Naive thymus-derived CD4-positive, alpha-beta T cell (primary cell): ENCODE measurements at places on chromosomes 1 and 21.
A peak's percentile ranks its signal among the peaks of the same experiment; 100 is the strongest.

- no peak for DNase-seq
Measured at GRCh38 chr1:39384305-39384704, 107.1 kb upstream of the BMP8A start.

GRCh38 chr1:50208315-50208714, 99.6 kb downstream of the ELAVL4 start:
- no peak for DNase-seq

- no peak for DNase-seq
Measured at GRCh38 chr1:57897581-57897980, 473.7 kb upstream of the DAB1 start.

- peak; percentile 3 for DNase-seq
Measured at GRCh38 chr1:160360227-160360695, 6.6 kb upstream of the NHLH1 start.

GRCh38 chr21:43697758-43698643, 20.9 kb upstream of the PDXK start:
- peak; percentile 28 for DNase-seq

GRCh38 chr1:53959664-53960250, 13.6 kb downstream of the LRRC42 start:
- DNase-seq = peak; percentile 62

GRCh38 chr1:210232511-210233215, at the start of gene SERTAD4:
Gene SERTAD4, plus strand, starts transcription at chr1:210232796. Its CDS starts 5,165 bp downstream, at chr1:210237961.
- DNase-seq = no peak

GRCh38 chr1:208850442-208850841, 606.3 kb upstream of the PLXNA2 start:
- no peak for DNase-seq

DNA sequence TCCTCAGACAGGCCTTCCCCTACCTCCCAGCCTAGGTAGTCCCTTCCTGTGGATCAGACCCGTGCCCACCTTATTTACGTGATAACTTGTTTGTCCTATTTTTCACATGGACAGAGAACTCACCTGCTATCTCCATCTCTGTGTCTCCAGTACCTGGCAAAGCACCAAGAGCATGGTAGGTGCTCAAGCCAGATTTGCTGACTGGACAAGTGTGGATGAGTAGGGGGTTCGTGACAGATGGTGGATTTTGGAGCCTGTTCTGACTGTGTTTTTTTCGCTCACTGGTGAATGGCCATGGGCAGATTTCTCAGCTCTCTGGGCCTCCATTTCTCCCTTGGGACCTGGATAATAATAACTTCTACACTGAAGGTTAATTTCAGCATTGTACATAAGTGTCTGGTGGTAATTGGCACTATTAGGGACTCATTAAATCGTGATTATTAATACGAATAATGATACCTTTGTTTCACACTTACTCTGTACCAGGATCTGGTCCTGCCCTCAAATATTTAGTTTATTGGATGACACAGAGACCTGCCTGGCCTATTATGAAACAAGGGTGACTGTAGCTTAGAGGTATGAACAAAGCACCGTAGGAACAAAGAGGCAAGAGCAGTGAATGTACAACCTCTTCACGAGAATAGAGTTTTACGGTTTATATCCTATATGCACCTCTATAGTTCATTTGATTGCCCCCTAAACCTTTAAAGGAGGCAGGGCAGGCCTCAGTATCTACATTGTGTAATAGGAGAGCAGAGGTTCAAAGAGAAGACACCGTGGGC, 24.5 kb upstream of the SLC26A9 start:
- no peak for DNase-seq

GRCh38 chr1:113219377-113219776, 146.4 kb downstream of the LRIG2 start:
- no peak for DNase-seq

DNA sequence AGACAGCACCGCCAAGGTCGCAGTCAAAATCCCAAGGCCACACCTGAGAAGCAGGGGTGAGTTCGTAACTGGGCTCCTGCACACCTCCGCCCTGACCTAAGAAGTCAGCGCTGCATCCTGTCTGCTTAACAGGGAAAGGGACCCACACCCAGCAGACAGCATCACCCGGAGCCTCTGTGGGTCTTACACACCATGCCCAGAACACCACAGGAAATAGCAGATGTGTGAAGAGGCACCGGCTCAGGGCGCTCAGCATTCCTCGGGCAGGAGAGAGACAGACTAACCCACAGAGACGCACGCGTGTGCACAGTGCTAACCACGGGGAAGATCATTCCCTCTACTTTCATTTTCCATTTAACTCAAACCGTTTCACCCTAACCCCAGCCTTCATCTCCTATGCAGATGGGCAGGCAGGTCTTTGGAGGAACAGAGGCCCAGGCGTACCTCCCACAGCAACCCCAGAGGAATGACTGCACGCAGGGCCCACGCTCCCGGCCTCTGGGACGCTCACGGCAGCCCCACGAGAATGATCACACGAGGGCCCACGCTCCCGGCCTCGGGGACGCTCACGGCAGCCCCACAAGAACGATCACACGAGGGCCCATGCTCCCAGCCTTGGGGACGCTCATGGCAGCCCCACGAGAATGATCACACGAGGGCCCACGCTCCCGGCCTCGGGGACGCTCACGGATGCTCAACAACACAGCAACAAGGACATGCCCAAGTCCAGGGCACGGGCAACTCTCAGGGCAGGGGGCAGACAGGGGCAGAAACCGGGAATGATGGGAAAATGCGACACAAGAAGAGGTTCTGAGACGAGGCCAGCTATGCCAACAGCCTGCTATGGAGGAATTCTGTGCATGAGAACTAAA, 20.9 kb downstream of the POFUT2 start:
- peak; percentile 52 for DNase-seq

DNA sequence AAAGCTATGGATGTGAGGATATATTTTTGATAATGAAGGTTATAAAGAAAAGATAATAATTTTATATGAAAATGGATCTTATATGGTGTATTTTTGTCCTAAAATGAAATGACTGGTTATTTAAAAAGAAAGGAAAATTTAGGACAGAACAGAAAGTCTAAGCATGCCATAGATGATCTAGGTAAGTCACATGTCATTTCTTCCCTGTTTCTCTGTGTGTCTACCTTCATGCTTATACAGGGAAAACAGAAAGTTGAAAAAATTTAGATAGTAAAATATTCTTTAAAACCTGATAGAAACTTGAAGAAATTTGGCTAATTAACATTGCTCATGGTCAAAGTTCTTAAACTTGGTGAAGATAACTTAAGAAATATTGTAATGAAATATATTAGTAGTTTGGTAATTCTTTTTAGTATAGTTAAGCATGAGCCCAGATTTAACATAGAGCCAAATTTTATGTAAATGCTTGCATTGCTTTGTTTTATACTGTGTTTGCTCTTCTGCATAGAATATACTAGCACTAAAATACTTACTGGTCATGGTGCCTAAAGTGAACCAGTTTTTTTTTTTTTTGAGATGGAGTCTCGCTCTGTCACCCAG, 12.4 kb upstream of the GBP4 start:
- DNase-seq = no peak

GRCh38 chr1:203405703-203406438, 54.9 kb upstream of the FMOD start:
- DNase-seq = no peak

DNA sequence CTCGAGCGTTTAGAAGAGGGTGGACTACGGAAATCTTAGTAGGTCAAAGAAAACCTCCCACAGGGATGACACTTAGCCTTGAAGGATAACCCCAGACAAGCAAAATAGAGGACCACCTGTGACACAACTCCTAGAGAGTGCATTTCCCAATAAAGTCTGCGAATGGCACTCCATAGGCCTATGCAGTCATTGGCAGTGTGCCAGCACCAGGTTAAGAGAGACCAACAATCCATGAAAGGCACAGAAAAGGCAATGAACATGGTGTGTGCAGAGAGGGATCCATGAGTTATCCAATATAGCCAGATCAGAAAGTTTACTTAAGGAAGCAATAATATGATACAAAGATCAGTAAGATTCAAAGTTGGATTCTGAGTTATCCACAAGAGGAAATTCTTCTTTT, 45.2 kb upstream of the FMO2 start:
- DNase-seq = no peak

DNA sequence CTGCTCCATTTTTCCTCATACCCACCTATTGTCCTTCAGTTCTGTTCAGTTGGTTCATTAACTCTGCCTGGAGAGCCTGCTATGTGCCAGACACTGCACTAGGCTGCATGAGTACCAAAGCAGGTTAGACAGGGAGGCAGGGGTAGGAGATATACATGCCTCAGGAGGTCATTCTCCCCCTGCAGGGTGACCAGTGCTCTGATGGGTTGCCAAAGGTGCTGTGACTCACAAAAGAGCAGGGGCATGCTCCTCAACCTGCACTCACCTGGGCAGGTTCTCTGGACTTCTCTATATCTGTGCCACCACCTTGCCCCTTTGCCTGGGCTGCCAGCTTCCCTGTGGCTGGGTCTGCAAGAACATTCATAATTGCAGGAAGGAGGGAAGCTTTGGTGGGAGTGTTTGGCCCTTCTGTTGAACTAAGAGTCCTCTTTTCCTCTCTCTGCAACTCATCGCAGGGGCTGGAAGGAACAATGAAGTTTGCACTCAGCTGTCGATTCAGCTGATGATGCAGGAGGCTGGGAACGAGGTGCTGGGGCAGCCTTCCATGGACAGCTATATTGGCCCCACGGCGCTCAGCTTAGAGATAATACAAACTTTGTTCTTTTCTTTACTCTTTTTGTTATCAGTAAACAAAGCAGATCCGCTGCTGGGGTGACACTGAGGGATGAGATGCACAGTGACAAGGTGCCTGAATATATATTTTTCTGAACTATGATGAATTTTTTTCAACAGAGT, 356.4 kb upstream of the PLXNA2 start:
- no peak for DNase-seq

GRCh38 chr1:39230261-39231190, 26.0 kb downstream of the MACF1 start:
- no peak for DNase-seq

DNA sequence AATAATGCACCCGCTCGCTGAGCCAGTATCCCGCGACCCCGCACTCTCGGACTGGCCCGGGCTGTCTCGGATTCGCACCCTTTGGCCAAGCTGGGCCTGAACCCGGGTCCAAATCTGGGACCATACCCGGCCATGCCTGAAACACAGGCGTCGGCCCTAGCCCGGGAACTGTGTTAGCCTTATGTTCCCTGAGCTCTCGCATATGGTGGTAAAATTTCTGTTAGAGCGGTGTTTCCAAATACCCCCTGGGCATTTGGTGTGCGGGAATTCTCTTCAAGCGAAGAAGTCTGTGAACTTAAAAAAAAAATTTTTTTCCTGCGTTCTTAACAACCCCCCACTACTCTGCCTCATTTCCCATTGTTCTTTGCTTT, 3.1 kb downstream of the RNF220 start:
- no peak for DNase-seq

GRCh38 chr1:41221995-41222394, 20.1 kb downstream of the SCMH1 start:
- DNase-seq = no peak

DNA sequence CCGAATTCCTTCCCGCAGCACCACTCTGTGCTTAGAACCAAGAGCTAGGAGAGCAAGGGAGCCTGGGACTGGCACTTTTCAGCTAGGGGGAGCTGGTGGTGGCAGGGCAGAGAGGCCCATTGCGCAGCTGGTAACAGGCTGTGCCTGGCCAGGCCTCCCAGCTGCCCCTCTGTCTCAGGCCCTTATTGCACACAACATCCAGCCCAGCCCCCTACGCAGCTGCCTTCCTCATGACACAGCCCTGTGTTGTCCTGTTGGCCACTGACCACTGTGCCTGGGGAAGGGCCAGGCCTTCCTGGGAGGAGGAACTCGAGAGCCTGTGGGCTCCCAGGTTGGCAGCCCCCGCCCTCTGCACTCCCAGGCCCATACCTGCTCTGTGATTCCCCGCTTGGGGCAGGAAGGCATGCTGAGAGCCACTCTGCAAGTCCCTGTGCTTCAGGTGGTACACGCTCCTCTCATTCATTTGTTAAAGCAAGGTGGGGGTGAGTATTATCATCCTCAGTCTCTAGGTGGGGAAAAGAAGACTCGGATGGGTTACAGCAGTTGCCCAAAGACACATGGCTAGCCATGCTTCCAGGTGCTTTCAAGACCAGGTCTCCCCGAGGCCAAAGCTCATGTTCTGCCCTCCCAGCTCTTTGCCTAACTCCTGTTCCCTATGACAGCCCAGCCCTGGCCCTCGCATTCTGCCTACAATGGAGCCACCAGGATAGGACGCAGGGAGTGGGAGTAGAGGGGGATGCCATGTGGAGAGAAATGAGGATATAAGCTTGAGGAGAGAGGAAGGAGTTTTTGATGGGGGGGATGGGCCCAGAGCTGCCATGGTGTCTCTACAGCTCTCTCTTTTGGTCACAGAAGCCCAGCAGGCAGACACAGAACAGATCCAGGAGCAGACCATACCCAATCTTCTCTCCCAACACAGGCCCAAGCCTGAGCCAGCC, 81.8 kb downstream of the TMEM53 start:
- DNase-seq = no peak

DNA sequence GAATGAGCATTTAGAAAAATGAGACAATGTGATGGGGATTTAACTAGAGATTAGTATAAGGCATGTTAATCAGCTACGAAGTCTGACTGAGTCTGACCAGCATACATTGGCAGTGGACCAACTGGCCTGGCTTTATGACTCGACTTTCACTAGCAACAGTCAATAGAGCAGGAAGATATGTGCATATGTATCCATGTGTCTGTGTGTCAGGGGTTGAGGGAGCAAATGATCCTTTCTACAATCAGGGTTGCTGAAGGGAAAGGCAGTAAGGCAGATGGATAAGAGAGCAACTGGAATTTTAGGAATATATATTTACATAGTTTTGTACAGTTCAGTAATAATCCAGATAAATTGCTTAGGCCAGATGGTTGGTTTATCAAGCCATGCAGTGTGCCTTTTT, 645.6 kb downstream of the PLA2G4A start:
- no peak for DNase-seq

- peak; percentile 19 for DNase-seq
Measured at GRCh38 chr1:76501586-76502219, 365.6 kb upstream of the ST6GALNAC5 start.

DNA sequence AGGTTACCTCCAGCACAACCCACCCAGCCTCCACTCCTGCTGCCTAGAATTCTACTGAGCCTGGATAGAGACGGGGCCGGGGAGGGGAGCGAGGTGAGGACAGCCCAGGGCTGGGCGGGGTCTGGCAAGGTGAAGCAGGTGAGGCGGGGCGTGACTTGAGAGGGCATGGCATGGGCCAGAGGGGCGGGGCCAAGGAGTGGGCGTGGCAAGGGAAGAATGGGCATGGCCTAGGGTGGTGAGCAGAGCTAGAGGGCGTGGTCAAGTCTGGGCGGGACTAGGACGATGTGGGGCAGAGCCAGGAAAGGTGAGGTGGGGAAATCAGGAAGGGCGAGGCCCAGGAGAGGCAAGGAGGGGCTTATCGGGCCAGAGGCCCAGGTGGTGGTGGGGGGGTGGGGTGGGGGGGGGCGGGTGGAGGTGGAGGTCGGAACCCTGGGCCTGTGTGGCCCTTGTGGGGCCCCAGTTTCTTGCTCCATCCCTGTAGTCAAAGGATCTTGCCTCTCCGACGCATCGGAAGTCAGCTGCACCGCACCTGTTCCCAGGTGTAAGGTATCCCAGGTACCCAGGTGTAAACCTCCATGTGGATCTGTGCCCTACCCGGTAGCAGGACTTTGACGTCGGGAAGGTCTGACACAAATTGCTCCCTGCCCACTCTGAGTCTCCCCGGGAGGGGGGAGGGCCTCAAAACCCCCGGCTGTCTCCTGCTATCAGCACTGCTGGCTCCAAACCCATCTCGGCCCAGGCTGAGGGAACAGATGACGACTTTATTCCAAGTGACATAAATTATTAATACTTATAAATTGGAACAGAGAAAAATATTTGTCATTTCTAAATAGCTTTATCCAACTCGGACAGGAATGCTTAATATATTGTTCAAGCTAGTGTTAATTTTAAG, 32.9 kb upstream of the UTS2 start:
- no peak for DNase-seq
